ENCODE measurements at places on chromosomes 11 and 22. TPM values are rescaled to one million over a fixed set of nuclear protein-coding genes. Genes with fewer than 3 reads are reported as not detected.

The APOBEC3F gene
- total RNA-seq: 5.5 TPM

The GGTLC2 gene
- total RNA-seq: not detected

The BCO2 gene
- total RNA-seq: 1.1 TPM

The GGT1 gene
- total RNA-seq: 1.1 TPM

The MUC6 gene
- total RNA-seq: not detected

The TMEM135 gene
- 57.3 TPM for total RNA-seq

The CYP2D6 gene
- 0.24 TPM for total RNA-seq

Measured in hair follicle dermal papilla cell (primary cell).